Dermis blood vessel endothelial cell (primary cell): ENCODE measurements at places on chromosomes 3 and 15. TPM values are rescaled to one million over a fixed set of nuclear protein-coding genes. Genes with fewer than 3 reads are reported as not detected.

Gene COL6A5
- total RNA-seq: not detected in 2 replicates

Gene CATSPER2
- 0.17 and 0.33 TPM in 2 replicates for total RNA-seq

Gene GOLGA8R
- total RNA-seq: 0.37 and 1.0 TPM in 2 replicates

Gene RNF111
- total RNA-seq: 16.2 and 22.2 TPM in 2 replicates
